ENCODE measurements at places on chromosomes 7 and 10.

- peak; percentile 16 for DNase-seq
Measured at GRCh38 chr7:39609113-39609934, 14.0 kb upstream of the RALA start.

GRCh38 chr7:44275957-44276570 lies 49.3 kb downstream of the CAMK2B start:
- DNase-seq: no peak

DNA sequence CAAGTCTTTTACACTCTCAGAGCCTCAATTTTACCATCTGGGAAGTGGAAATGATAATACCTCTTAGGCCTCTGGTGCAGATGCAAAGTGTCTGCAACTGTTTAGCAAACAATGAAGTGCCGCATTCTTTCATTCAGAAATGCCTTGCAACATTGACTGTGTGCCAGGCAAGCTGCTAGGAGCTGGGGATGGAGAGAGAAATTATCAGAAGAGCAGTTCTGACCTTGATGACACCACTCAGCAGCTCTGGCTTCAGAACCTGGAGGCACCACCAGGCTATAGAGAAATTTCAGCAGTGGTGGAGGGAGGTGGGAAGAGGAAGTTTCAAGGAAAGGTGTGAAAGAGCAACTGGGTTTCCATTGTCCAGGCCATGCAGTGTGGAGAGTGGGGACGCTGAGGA lies 78.1 kb upstream of the HABP2 start:
- no peak for DNase-seq

GRCh38 chr7:112556633-112557032 lies 75.8 kb downstream of the LSMEM1 start:
- peak; percentile 56 for DNase-seq

- no peak for DNase-seq
Measured at GRCh38 chr10:125605167-125605566, 77.8 kb downstream of the TEX36 start.

GRCh38 chr7:45650404-45651394 lies 76.5 kb downstream of the ADCY1 start:
- DNase-seq: no peak

- no peak for DNase-seq
Measured at GRCh38 chr10:97887399-97887798, 37.8 kb downstream of the GOLGA7B start.

- no peak for DNase-seq
Measured at GRCh38 chr7:66847879-66848790, 72.9 kb upstream of the TMEM248 start.

GRCh38 chr10:102465466-102465865 lies 14.1 kb upstream of the C10orf95 start:
- DNase-seq: no peak

- DNase-seq: no peak
Measured at GRCh38 chr7:37489703-37490102, 41.0 kb upstream of the ELMO1 start.

DNA sequence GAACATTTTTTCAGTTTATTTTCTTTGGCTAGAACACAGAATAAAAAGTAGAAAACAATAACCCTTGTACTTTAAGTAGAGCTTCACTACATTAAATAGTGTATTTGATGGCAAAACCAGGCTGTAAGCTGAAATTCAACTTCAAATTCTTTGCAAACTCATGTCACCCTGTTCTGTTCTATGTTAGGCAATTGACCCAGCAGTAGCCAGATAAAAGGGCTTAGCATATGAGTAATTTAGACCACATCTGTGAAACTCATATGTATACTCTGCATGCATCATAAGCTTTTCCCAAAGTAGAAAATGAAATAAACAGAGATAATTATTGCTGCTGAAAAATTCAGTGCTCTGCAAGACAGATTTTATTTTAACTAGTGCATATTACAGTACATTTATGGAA lies 150.2 kb downstream of the GNAI1 start:
- no peak for DNase-seq

DNA sequence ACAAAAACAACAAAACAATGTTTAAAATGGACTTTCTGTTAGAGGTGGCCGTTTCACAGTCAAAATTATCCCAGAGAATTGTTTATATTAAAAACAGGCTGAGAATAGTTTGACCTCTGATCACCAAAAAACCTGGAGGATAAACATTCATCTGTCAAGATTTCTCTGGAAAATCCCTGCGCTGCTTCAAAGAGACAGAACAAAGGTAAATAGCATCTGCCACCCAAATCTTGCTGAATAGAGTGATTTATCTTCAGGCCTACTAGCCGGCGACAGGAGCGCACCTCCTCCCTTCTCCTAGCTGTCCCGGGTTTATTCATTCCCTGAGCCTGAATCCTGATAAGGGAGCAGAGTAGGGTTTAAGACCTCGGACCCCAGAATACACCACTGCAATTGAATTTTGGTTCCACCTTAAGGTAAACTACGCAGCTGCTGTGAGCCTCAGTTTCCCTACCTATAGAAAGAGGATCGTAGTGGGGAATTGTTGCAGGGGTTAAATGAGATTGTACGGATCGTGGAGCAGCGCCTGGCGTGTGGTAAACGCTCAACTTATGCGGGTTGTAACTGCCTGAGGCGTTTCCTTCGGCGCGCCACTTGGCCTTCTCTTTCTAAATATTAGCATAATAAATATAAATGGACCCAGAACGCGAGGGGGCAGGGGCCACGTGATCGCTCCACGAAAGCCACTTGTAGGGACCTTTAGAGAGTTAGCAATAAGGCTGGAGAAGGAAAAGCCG lies 498 bp upstream of the ST7 start:
- DNase-seq: peak; percentile 74

- DNase-seq: no peak
Measured at GRCh38 chr7:18201350-18201749, 173.7 kb upstream of the PRPS1L1 start.

DNA sequence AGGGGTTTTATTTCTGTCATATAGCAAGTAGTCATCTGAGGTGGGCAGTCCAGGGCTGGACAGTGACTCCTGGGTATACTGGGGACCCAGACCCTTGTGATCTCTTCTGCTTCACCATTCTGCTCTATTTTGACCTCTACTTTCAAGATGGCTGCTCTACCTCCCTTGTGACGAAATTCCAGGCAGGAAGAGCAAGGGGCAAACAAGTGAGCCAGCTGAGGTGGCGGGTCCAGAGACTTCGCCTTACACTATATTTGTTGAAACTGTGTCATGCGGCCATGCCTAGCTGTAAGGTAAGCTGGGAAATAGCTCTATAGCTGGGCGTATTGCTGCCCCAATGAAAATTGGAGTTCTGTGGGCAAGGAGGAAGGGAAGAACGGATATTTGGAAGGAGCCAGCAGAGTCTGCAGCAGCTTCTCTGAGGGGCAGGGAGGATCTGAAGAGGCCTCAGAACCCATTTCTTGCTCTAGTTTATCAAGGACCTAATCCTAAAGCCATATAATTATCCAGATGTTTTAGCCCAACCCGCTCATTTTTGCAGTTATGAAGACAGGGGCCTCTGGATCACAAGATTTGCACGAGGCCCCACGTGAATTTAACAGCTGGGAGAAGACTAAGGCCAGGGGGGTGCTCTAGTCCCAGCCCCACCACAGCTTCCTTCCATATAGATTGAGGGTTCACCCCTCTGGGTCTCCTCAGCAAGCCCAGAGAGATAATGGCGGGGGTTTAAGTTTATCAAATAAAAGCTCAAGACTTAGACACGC lies 7.7 kb upstream of the CPA1 start:
- DNase-seq: no peak

DNA sequence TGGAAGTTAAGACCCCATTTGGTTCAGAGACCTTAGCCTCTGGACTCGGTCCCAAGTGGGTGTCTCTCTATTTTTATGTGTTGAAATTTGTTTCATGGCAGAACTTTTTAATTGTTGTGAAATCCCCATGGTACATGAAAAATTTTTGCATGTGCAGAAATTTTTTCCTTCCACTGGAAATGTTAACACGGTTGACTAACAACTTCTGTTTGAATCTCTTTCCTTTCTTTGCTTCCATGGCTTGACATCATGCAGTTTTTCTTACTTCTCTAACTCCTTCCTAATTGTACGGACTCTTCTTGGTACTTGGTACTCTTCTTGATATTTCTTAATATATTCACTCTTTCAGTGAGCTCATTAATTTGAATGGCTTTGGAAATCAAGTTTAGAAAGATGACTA lies 18.3 kb downstream of the MDFIC start:
- no peak for DNase-seq

GRCh38 chr7:32458025-32458424 lies 32.2 kb downstream of the LSM5 start:
- no peak for DNase-seq

DNA sequence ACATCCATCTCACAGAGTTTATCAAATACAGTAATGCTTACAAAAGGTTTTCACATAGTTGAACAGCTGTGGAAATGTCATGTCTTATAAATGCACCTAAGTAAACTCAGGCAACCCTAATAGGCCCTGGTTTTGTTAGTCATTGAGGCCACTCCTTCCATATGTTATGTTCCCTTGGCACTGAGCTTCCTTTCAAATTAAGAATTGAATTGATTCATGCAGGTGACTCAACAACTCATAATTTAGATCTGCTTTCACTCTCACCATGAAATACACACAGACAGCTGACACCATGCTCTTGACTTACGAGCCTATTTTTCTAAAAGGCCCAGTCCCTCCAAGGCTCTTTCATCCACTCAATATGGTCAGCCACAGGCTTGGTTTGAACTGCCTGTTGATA lies 476.9 kb downstream of the KCNMA1 start:
- DNase-seq: no peak

- DNase-seq: no peak
Measured at GRCh38 chr10:129151281-129151680, 315.8 kb upstream of the MGMT start.

DNA sequence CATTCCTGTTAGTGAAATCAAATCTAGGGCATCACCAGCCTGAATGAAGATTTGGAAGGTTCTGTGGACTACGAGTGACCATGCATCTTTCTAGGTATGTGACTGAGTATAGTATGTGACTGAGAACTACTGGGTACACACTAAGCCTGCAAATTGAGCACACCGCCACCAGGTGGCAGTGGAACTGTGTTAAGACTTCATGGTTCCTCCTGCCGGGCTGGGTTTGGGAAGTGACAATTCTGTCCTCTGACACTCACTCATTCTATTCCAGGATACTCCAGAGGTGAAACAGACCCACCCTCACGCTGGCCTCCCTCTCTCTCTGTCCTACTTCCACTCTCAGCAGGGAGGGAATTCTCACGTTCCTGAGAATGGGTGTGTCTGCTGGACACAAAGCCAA lies 84.0 kb upstream of the TMEM248 start:
- DNase-seq: peak; percentile 78

GRCh38 chr10:75613685-75614504 lies 182.5 kb downstream of the LRMDA start:
- peak; percentile 84 for DNase-seq

DNA sequence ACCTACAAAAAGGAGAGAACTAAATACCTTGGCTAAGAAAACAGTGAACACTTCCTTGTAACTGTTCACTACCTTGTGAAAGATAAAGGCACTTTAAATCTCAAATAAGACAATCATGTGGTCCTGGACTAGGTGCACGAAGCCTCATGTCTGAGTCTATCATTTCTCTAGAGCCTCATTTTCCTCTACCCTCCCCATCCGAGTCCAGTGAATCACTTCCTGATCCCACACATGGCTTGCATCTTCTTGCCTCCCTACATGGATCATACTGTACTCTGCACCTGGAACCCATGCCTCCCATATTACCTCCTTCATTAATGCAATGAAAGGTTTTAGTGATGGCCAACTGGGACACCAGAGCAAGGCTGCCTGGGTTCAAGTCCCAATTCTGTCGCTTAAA lies 34.5 kb downstream of the SNX10 start:
- DNase-seq: no peak

- DNase-seq: no peak
Measured at GRCh38 chr10:110284262-110284661, 20.5 kb downstream of the SMNDC1 start.
